ENCODE measurements at places on chromosomes 2 and 18. TPM values are rescaled to one million over a fixed set of nuclear protein-coding genes. Genes with fewer than 3 reads are reported as not detected.

DNA sequence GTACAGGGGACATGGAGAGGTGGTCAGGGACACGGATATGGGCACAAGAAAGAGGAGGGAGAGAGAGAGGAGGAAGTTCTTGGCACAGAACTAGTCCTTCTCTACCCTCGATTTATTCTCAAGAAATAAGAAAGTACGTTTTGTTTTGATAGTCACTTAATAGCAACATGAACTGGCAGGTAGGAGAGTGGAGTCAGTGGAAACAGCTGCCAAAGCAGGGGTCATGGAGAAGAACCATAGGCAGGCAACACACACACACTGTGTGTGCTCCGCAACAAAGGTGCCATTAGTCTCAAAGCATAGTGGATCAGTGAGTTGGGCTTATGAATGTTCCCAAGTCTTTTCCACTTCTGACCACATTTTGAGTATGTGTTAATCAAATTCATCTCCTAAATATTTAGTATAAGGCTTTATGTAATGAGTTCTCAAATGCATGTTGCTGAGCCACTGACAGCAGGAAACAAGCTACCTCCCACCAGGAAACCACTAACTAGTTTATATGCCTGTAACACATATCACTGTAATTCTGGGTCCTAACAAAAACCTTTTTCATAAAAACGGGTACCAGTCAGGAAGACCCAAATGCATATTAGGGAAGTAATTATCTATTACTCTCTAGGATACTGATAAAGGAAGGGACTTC, 41.1 kb downstream of the IWS1 start:
- DNase-seq = no peak

Gene TGFBRAP1
- polyA plus RNA-seq = 14.0 TPM

Gene CLHC1
- polyA plus RNA-seq = 32.9 TPM

- DNase-seq = no peak
Measured at GRCh38 chr2:95353613-95354468, 48.7 kb upstream of the FAHD2A start.

Gene ANKRD30BL
- 0.63 TPM for polyA plus RNA-seq

Gene MLPH
- 2.7 TPM for polyA plus RNA-seq

Gene HYCC2
- polyA plus RNA-seq = 16.7 TPM

Gene ADGRF3
- polyA plus RNA-seq = 2.0 TPM

Gene PRSS56
- not detected for polyA plus RNA-seq

DNA sequence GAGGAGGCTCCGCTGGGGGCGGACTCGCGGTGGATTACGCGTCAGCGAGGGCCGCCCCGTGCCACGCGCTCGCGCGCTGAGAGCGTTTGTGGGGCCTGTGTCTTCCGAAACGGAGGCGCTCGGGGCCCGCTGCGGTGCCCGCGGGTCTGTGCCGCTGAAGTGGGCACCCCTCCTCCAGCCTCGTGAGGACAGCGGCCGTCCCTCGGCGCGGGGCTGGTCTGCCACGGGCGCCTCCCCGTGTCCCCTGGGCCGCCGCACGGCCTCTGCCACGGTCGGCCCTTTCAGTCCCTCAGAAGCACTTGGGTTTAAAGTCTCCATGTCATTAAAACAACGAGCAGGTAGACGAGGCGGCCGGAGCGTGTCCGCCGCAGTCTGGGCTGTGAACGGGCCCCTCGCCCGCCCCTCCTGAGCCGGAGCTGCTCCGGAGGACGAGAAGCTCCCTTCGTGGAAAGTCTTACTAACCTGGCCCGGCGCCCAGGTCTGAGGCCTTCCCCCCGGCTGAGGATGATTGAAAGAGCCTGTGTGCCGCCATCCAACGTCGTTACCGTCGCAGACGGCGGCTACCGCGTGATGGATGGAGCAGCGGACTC, 97.6 kb downstream of the NFATC1 start:
- DNase-seq = no peak

GRCh38 chr2:197920592-197921201, 116.3 kb downstream of the PLCL1 start:
- DNase-seq = no peak

Gene SRD5A2
- polyA plus RNA-seq = 0.49 TPM

DNA sequence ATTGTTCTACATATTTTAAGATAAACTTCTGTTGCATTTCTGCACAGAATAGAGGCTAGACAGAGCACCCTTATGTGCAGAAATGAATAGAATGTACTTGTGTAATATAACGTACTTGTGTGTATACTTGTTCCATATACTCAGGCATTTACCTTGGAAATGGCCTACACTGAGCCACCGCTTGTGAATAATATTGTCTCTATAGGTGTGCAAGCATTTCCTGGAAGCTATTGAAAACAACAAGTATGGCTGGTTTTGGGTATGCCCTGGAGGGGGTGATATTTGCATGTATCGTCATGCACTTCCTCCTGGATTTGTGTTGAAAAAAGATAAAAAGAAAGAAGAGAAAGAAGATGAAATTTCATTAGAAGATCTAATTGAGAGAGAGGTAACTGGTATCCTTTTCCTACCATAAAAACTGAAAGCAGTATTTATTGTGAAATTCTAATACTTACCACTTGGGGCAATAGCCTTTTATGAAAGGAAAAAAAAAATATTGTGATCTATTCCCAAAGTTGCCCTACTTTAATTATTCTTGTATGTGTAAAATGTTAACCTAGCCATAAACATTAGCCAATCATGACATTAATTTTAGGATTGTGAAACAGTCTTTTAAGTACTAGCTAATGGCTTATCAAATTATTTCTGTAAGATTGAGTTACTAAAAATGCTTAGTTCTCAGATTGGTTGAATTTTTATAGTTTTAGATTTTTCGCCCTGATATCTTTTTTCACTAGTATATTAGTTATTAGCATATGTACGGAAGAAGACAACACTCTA, 18.0 kb downstream of the ZC3H15 start:
- DNase-seq = peak; percentile 19

- no peak for DNase-seq
Measured at GRCh38 chr2:79530443-79530842, 17.6 kb downstream of the CTNNA2 start.

DNA sequence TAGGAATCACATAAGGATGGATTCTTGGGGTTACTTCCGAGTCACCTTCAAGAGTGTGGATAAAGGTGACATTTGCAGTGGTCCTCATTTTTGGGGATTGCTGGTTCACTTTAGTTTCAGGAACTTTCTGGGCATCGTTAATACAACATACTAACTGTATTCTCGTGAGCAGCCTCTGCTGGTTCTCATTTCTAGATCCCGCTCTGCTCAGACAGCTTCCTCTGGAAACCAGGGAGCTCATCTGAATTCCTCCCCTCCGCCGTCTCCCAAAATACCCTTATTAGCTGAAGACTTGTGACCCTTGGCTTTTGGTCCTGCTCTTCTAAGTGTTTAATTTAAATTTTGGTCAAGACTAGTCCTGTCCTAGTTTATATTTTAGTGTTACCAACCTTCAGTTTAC, 64.5 kb downstream of the ZNF532 start:
- DNase-seq = no peak

DNA sequence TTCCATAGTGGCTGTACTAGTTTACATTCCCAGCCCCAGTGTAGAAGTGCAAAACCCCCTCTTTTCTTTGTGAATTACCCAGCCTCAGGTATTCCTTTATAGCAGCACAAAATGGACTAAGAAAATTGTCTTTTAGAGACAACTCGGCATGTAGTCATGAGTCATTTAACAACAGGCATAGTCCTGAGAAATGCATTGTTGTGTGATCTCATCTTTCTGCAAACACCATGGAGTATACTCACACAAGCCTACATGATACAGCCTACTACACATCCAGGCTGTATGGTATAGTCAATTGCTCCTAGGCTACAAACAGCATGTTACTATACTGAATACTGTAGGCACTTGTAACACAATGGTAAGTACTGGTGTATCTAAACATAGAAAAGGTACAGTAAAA, 44.4 kb upstream of the MBP start:
- DNase-seq = no peak

DNA sequence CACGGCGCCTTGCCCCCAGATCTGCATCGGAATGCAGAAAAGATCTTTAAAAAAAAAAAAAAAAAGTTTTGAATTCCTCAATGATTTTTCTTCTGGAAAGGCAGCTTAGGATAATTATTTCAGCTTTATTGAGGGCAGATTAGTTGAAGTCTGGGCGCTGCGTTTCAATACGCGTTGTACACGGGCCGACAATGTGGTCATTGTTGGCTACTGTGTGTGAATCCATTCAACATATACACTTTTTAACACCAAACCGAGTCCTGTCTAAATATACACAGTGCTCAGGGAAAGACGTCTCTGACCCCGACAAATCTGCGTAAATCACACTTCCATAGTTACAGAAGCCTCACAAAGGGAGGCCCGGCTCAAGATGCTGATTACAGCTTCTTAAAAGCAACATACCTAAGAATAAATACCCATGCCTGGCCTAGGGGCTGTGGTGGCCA, 1.4 kb upstream of the SIX3 start:
- no peak for DNase-seq

DNA sequence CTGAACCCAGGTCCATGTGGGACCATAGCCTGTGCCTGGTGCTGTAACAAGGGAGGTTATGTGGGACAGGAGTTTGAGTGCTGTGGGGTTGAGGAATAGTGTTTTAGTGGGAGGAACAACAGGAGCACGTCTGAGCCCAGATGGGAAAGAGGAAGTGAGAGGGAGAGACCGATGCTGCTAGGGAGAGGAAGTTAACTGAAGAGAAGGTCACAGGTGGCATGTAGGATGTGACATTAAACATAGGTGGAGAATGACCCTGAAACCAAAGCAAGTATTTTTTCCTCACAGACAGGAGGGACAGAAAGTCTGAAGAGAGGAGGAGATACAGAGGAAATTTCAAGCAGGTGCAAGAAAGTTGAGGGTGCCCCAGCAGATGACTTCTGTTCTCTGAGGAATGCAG, 87.8 kb downstream of the ACOXL start:
- DNase-seq = no peak

GRCh38 chr18:9771261-9771976, 63.3 kb downstream of the RAB31 start:
- DNase-seq = peak; percentile 73

Gene LPIN2
- 24.5 TPM for polyA plus RNA-seq

- no peak for DNase-seq
Measured at GRCh38 chr2:11629851-11630250, 40.1 kb downstream of the NTSR2 start.

GRCh38 chr2:231321021-231321420, 74.5 kb upstream of the B3GNT7 start:
- no peak for DNase-seq

Gene LYPD6
- polyA plus RNA-seq = 20.5 TPM

DNA sequence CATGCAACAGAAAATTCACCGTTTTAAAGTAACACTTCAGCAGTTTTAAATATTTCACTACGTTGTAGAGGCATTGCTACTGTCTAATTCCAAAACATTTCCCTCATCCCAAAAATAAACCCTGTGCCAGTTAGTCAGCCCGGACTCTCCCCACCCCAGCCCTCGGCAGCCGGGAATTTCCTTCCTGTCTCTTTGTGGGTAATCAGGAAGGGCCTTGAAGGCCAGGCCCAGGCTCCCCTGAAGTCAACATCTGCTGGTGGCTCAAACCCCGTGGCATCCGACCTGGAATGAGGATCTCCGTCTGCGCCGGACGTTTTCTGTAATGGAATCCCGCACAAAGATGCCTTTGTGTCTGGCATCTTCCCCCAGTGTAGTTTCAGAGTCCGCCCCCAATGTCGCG, 219.6 kb downstream of the SNTG2 start:
- no peak for DNase-seq

Gene RNF149
- 48.9 TPM for polyA plus RNA-seq

Gene CYTIP
- polyA plus RNA-seq = 1.9 TPM

DNA sequence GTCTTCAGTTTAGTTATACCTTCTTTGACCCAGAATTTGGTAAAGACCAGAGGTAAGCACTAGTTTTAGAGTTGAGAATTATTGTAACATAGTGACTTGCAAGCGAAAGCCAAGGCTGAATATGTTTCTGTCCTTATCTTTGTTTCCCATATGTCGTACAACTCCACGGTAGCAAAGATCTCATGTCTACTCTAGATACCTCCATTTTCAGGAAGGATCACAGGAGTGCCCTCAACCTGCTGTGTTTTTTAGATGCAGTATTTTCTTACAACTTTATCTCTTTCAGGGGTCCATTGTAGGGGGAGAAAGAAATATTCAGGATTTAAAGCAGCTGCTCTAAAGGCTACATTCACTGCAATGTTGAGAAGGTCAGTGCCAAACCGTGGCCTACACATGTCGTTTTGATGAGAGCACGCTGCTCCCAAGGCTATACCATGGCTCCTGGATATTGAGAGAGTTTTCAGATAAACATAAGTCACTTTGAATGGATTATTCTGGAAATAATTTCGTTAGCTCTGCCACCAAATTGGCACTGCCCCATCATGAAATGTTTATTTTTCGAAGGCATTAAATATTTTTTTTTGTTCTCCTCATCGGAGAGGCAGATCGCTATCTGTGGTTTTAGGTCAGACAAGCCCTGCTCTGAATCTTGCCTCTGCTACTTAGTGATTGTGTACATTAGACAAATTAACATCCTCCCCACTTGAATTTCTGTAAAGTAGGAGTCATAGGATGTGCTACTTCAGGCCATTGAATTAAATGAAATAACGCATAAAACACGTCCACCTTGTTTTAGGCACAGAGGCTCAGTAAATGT, 2.1 kb downstream of the RHBDD1 start:
- no peak for DNase-seq

- DNase-seq = no peak
Measured at GRCh38 chr18:76759056-76759455, 63.3 kb upstream of the ZNF236 start.

DNA sequence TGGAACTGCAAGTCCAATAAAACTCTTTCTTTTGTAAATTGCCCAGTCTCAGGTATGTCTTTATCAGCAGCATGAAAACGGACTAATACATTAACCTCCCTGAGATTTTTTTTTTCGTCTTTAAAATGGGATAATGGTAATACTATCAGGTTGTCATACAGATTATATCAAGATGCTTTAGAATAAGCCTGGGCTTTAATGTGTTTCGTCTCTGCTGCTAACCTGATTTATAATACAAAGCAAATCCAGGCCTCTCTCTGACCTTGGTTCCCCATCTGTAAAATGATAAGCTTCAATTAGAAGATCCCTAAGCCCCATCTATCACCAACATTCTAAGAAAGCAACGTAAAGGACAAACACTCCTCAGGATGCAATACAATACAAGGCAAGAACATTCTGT, 283.5 kb downstream of the LRATD1 start:
- DNase-seq = no peak

Gene REG3G
- not detected for polyA plus RNA-seq

DNA sequence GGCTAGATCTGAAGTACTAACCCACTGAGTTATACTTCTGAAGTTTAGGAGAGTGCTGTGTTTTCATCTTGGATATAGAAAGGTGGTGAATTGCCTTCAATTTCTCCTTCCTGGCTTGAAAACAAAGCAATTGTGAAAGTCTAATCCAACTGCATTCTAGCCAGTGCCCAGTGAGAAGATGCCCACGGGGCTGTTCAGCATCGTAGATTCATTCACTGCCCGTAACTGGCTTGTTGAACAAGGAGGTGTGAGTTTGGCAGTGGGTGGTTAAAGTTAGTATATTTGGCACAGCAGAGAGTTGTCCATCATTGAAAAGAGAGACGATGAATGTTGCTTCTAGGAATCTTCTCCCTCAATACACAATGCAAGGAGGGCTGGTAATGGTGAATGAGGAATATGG, 82.3 kb upstream of the RND3 start:
- no peak for DNase-seq

GRCh38 chr2:184472481-184472880, 125.8 kb upstream of the ZNF804A start:
- DNase-seq = no peak

GRCh38 chr2:99350194-99350593, 13.0 kb downstream of the EIF5B start:
- DNase-seq = no peak

- no peak for DNase-seq
Measured at GRCh38 chr2:160224507-160224906, 24.4 kb upstream of the ITGB6 start.
